ENCODE measurements at places on chromosomes 13 and 19.
A peak's percentile ranks its signal among the peaks of the same experiment; 100 is the strongest.

DNA sequence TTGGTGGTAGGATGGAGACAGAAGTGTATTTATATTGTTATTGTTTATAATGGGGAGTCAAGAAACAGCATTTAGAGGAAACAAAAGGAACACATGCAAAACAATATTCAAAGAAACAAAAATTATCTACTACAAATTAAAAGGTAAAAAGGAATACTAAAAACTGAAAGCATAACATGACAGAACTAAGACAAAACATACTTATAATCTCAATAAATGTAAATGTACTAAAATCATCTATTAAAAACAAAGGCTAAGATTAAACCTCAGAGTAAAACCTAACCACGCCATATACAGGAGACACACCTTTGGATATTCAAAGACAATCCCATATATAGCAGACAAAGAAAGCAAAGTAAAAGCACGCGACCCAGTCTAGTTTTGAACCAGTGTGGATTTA, 273.6 kb downstream of the ABCC4 start:
- no peak for DNase-seq

DNA sequence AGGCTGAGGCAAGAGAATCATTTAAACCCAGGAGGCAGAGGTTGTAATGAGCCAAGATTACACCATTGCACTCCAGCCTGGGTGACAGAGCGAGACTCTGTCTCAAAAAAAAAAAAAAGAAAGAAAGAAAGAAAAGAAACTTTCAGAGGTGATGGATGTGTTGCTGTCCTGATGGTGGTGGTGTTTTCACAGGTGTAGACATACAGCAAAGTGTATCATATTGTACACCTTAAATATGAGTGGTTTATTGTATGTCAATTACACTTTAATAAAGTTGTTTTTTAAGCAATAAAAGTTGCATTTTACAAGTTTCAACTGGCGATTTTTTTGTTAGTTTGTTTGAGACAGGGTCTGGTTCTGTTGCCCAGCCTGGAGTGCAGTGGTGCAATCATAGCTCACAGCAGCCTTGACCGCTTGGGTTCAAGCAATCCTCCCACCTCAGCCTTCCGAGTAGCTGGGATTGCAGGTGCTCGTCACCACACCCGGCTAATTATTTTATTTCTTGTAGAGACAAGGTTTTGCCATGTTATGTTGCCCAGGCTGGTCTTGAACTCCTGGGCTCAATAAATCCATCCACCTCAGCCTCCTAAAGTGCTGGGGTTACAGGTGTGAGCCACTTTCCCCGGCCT, 13.5 kb upstream of the INSR start:
- DNase-seq: no peak

GRCh38 chr19:54287456-54287855, 6.5 kb upstream of the LILRB2 start:
- no peak for DNase-seq

DNA sequence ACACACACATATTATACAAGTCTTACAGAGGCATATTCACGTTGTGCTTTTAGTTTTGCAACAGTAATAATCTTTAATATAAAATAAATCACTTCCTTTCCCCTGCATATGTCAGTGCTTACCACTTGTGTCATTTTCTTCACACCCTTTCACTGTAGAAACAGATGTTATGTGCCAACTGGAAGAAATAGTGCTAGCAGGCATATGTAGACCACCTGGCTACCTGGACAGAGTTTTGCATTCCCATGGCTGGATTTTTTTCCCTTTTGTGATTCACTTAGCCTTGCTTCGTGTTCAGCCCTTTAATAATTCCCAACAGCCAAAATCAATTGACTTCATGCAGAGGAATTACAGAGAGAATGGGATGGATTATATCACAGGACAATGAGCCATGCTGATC, 399.1 kb upstream of the SPRY2 start:
- no peak for DNase-seq

- DNase-seq: peak; percentile 53
Observed at GRCh38 chr13:70310396-70311119, 202.3 kb upstream of the KLHL1 start.

GRCh38 chr13:58953638-58954037, 1210.1 kb downstream of the DIAPH3 start:
- DNase-seq: no peak

DNA sequence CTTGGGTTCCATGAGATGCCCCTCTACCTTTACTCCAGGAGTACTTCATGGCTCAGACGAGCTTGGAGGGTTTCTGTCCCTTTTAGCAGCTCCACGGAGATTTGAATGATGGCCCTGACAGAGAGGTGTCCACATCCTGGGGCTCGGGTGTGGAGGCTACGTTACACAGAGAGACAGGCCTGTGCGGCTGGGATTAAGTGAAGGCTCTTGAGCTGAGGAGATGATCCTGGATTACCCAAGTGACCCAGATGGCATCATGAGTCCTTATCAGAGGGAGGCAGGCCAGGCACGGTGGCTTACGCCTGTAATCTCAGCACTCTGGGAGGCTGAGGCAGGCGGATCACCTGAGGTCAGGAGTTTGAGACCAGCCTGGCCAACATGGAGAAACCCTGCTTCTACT, 12.4 kb downstream of the DPP9 start:
- DNase-seq: no peak

DNA sequence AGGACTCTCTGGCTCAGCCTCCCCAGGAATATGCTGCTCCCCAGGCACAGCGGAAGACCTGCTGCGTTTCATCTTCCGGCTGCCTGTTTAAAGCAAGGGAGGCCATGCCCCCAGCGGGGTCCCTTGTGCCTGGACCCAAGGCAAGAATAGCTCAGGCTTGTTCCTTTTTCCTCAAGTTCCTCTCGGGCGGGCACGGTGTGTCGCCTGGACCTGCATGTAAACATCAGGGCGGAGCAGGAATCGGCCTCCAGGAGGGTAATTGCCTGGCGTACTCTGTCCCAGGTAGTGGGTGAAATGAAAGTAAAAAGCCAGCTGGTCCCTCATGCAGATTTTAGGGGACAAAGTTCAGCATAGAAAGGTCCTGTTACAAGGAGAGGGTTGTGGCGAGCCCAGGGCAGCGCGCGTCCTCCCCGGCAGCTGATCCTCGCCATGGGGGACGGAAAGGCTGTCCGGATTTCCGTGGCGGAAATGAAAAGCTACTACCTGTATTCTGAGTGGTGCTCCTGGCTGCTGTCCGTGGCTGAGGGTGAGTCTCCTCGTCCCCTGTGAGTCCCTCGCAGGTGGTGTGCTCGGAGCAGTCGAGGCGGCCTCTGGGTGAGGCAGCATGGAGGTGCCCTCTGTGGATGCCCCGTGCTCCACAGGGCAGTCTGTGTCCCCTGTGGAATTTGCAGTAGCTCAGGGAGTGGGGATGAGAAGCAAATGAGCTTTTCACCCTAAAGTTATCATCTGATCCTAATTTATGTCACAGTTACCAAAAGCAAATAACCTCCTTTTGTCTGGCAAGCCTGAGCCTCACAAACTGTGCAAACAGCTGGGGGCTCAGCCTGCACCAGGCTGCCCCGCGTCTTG, 16.2 kb downstream of the MCF2L start:
- no peak for DNase-seq

GRCh38 chr19:6997679-6998445, 23.4 kb downstream of the MBD3L2B start:
- DNase-seq: no peak

DNA sequence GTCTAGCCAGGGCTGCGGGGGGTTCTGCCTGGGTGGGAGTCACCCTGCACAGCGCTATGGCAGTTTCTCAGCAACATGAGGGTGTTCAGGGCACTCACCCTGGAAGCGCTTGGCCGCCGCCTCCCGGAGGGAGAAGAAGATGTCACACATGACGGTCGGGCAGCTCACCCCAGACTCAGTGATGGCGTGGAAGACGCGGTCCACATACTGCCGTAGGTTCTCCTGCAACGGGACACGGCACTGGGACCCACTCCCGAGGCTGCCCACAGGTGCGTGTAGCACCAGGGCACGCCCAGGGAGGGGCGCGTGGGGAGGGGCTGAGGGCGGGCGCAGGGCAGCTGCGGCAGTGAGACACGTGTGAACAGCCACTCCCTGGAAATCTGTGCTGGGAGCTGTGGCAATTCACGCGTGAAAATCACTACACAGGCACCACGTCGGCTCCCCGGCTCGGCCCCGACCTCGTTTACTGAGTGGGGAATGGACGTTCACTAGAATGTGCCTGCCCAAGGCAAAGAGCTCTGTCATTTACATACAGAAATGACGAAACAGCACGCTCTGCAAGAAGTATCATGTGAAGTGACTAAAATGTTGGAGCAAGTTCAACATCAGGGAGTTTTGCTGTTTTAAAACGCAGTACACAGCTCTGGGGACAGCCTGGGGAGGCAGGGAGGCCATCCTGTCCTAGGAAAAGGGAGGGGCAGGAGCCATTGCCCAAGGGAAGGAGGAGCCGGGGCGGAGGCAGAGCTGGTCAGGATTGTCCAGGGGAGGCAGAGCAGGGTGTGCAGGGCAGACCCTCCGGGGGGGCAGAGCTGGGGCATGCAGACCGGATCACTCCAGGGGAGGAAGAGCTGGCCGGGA, 41.5 kb upstream of the C13orf46 start:
- no peak for DNase-seq

DNA sequence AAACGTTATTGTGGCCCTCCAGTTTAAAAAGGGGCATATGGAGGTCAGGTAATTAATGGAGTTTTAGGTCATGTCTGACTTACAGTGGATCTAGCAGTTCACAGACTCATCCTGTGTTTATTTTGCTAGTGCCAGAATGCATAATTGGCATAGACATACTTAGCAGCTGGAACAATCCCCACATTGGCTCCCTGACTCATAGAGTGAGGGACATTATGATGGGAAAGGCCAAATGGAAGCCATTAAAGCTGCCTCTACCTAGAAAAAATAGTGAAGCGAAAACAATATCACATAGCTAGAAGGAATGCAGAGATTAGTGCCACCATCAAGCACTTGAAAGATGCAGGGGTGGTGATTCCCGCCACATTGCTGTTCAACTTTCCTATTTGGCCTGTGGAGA, 610.7 kb downstream of the SLITRK5 start:
- DNase-seq: no peak

GRCh38 chr13:98917116-98917515, 60.7 kb downstream of the DOCK9 start:
- DNase-seq: no peak

DNA sequence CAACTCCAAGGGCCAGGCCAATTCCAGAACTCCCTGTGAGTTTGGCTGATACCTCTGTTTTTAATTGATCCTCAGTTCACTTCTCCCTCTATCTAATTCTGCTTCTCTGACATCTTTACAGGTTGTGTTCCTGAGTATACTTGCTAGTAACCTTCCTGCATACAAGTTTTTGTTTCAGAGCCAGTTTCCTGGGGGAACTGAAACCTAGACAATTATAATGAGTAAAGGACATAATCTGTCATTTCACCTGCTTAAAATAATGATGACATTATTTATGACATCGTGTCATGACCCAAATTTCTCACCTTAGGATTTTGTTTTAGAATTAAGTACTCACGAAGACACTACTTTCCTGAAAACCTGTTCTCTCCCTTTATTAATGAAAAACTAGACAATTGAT, 12.5 kb upstream of the MYCBP2 start:
- no peak for DNase-seq

DNA sequence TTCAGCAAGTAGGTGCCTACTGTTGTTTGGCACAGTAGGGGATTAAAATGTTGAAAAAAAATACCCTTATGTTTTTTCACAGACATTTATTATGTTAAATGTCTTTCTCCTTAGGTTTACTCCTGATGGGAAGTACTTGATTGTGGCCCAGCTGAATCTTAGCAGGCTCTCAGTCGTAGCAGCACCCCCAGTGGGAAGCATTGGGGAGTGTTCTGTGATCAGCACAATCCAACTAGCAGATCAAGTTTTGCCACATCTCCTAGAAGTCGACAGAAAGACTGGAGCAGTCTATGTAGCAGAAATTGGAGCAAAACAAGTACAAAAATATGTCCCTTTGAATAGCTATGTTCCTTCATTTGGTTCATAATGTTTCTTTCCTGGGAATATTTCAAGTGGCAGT, 9.3 kb downstream of the NHLRC3 start:
- no peak for DNase-seq

GRCh38 chr13:78334059-78334458, 269.3 kb downstream of the POU4F1 start:
- DNase-seq: no peak

GRCh38 chr19:6459262-6460098, at the start of gene SLC25A23:
SLC25A23 (minus strand) TSS chr19:6459792; CDS start chr19:6459628, 164 bp downstream.
- peak; percentile 50 for DNase-seq

GRCh38 chr19:28482221-28482620, 730.7 kb downstream of the UQCRFS1 start:
- DNase-seq: no peak

DNA sequence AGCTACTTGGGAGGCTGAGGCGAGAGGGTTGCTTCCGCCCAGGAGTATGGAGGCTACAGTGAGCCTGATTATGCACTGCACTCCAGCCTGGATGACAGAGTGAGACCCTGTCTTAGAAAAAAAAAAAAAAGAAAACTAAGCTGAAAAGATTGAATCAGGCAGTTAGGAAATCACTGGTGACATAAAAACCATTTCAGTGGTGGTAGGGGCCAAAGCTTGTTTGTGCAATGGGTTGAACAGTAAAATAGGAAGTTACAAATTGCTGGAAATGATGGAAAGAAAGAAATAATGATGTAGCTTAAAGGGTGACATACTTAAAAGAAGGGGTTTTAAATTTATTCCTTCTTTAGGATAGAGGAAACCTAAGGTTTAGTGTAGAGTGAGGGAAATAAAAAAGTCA, 4.8 kb upstream of the OXGR1 start:
- DNase-seq: no peak

GRCh38 chr13:90696656-90697055, 650.8 kb upstream of the MIR17HG start:
- peak; percentile 46 for DNase-seq

DNA sequence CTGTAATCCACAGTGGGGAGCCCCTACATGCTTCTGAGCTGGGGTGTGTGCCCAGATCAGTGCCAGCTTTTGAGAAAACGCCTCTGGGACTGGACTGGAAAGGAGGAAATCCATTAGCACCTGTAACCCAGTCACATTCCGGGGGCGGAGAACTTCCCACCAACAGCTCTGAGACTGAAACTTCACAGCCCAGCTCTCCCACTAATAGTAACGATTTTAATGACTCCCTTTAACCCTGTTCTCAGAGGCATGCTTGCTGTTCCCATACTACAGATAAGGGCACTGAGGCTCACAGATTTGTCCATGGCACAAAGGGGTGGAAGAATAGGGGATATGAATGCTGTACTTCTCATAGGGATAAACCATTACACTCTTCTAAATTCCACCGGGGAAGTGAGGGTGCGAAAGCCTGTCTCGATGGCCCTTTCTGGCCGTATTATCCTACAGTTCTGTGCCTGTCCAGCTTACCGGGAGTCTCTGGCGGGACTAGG, 851 bp downstream of the FBXO46 start:
- no peak for DNase-seq

DNA sequence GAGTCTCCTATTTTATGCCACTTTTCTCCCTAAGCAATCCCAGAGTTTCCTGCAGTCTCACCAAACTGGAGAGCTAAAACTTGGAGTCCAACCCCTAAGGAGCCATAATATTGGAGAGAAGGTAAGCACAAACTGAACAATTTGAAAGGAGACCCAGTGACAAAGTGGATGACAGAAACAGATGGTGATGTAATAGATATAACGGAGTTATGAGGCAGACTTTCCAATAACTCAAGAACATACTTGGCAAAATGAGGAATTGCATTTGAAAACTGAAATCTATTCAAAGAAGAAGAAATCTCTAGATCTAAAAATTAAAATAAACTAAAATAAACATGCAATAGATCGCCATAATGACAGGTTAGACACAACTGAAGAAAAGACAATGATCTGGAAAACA, 200.9 kb upstream of the MIR17HG start:
- no peak for DNase-seq

Data from LNCaP clone FGC (cell line).